ENCODE measurements at places on chromosomes 12 and 14. TPM values are rescaled to one million over a fixed set of nuclear protein-coding genes. Genes with fewer than 3 reads are reported as not detected.

Gene CDK17
- 30.3 TPM for polyA plus RNA-seq

Gene IL23A
- 0.71 TPM for polyA plus RNA-seq

Gene PLEKHG7
- polyA plus RNA-seq: 1.0 TPM

Gene PTHLH
- polyA plus RNA-seq: 1.1 TPM

Gene PARPBP
- polyA plus RNA-seq: 16.9 TPM

Gene CCDC184
- 2.3 TPM for polyA plus RNA-seq

Gene RSRC2
- polyA plus RNA-seq: 222 TPM

Gene RNASE7
- polyA plus RNA-seq: 0.55 TPM

All from left renal pelvis (tissue), 4 donors.